Activated naive CD4-positive, alpha-beta T cell treated with anti-CD3 and anti-CD28 coated beads, Interleukin-2, amount 10 ng/mL, durations not matched to agents 7 days and 5 days (primary cell): ENCODE measurements at places on chromosomes 11 and 22.

GRCh38 chr22:44878483-44879300, 126.3 kb downstream of the ARHGAP8 start:
- no peak for DNase-seq

GRCh38 chr11:27456140-27456794, 16.3 kb downstream of the LGR4 start:
- no peak for DNase-seq

DNA sequence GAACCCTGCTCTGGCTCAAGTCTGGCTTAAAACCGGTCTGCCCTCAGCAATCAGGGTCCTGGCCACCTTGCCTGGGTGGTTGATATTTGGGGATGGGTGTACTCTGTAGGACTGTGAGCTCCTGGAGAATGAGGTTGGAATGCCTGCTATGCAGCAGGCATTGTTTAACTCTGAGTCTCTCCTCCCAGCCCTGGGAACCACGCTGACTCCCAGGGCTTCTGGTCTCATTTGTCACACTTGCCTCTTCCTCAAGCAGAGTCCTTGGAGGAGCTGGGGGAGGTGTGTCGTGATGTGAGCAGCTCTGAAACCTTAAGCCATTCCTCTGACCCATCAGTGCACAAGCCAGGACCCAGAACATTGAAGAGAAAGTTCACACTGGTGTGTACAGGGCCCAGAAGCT, 340.1 kb downstream of the MN1 start:
- DNase-seq = no peak

DNA sequence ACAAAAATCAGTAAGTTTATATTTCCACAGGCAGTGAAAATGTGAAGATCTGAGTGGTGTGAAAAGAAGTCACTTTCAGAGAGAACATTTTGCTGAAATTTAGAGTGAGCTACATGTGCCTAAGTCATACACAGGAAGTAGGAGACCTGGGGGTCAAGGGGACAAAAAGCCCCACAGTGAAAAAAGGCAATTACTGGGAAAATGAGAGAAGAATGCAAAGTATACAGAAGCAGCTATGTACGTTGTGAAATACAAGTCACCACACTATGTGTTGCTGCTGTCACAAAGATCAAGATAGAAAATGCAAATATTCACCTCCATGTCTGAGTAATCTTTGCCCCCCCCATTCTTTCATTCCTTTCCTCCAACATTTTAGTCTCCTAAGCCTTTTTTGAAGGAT, 21.6 kb upstream of the SESN3 start:
- DNase-seq = no peak

DNA sequence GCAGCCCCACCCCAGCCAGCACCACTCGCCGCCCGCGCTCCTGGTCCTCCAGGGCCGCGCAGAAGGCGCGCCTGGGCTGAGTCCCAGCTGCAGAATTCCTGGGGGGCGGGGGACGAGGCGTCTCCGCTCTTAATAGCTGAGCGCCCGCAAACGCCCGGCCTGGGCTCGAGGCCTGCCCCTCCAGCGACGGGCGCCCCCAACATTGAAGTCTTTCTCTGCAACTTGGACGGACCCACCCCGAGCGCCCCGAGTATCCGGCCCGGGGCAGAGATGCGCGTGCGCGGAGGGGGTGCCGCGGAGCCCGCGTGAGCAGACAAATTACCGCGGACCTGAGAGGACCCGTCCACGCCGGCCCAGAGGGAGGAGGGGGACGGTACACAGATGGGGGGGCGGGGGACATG, 6.7 kb upstream of the SYT7 start:
- DNase-seq = peak; percentile 35

- DNase-seq = no peak
Observed at GRCh38 chr11:114977651-114978050, 299.3 kb downstream of the NXPE2 start.

GRCh38 chr22:48493733-48494132, 1333.9 kb downstream of the BRD1 start:
- DNase-seq = no peak
